ENCODE measurements at places on chromosomes 16 and 17. TPM values are rescaled to one million over a fixed set of nuclear protein-coding genes. Genes with fewer than 3 reads are reported as not detected.
A peak's percentile ranks its signal among the peaks of the same experiment; 100 is the strongest.

The KCNG4 gene
- total RNA-seq: not detected

The CSH1 gene
- not detected for total RNA-seq

- peak; percentile 76 for DNase-seq
Observed at GRCh38 chr17:50783193-50783660, 15.9 kb upstream of the ANKRD40CL start.

DNA sequence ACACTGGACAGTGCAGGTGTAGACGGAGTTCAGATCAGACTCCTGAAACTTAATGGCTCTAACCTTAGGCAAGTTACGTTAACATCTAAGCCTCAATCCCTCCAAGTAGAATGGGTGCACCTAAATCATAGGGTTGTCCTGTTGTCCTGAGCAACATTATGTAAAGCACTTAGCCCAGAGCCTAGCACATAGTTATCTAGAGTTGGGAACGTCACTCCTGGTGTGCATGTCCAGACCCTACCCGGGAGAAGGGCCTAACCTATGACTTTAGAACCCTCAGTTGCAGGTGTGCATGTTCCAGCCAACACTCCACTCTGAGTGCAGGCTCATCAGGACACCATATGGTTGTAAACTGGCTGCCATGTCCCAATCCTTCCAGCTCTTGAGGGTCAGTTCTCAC lies 26.0 kb downstream of the LIG3 start:
- DNase-seq: no peak

The KRT39 gene
- total RNA-seq: not detected

- no peak for DNase-seq
Observed at GRCh38 chr17:72604518-72604917, 483.7 kb downstream of the SOX9 start.

The CCL1 gene
- not detected for total RNA-seq

The UMOD gene
- not detected for total RNA-seq

- no peak for DNase-seq
Observed at GRCh38 chr17:10739386-10739785, 9.6 kb upstream of the TMEM220 start.

GRCh38 chr16:31130899-31131298 lies 4.6 kb downstream of the PRSS8 start:
- no peak for DNase-seq

The CHTF18 gene
- total RNA-seq: 0.44 TPM

- DNase-seq: no peak
Observed at GRCh38 chr16:55615071-55615470, 40.7 kb upstream of the SLC6A2 start.

DNA sequence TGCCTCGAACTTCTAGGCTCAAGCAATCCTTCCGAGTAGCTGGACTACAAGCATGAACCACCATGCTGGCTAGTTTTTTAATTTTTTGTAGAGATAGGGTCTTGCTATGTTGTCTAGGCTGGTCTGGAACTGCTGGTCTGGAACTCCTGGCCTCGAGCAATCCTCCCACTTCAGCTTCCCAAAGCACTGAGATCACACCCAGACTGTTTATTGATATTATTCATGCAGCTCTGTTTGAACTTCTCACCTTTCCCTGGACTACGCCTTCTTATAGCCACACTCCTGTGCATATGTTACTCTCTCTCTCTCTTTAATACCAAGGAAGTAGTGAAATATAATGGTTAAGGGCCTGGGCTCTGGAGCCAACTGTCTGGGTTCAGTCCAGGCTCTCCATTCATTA lies 4.6 kb downstream of the COG7 start:
- no peak for DNase-seq

The CLEC3A gene
- not detected for total RNA-seq

DNA sequence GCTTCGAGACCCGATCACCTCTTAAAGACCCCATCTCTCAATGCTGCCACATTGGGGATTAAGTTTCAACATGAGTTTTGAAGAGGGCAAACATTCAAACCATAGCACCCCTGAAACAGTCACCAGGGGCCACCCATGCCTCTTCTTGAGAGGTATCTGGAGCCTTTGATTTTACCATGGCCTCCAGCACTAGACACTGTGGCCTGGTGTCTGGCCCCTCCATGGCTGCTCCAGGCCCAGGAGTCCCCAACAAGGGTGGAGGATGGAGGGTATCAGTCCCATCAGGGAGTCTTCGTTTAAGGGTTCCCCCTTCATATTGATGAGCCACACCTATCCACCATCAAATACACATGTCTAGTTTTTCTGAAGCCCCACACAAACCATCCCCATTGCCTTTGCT lies 66.5 kb upstream of the CDH5 start:
- no peak for DNase-seq

The SLC4A1 gene
- total RNA-seq: not detected

DNA sequence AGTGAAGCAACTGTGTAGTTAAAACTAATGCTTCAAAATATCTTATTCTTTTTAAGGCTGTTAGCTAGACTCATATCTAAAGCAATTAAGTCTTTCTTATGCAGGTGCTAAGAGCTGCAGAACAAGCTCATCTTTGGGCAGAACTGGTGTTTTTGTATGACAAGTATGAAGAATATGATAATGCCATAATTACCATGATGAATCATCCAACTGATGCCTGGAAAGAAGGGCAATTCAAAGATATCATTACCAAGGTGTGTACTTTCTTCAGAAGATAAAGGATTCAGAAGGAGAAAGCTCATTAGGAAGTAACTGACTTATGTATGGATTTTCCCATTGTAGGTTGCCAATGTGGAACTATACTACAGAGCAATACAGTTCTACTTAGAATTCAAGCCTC lies 23.9 kb downstream of the PTRH2 start:
- DNase-seq: no peak

The NPIPA5 gene
- 16.7 TPM for total RNA-seq

GRCh38 chr16:53100889-53101288 lies 46.1 kb downstream of the CHD9 start:
- no peak for DNase-seq

DNA sequence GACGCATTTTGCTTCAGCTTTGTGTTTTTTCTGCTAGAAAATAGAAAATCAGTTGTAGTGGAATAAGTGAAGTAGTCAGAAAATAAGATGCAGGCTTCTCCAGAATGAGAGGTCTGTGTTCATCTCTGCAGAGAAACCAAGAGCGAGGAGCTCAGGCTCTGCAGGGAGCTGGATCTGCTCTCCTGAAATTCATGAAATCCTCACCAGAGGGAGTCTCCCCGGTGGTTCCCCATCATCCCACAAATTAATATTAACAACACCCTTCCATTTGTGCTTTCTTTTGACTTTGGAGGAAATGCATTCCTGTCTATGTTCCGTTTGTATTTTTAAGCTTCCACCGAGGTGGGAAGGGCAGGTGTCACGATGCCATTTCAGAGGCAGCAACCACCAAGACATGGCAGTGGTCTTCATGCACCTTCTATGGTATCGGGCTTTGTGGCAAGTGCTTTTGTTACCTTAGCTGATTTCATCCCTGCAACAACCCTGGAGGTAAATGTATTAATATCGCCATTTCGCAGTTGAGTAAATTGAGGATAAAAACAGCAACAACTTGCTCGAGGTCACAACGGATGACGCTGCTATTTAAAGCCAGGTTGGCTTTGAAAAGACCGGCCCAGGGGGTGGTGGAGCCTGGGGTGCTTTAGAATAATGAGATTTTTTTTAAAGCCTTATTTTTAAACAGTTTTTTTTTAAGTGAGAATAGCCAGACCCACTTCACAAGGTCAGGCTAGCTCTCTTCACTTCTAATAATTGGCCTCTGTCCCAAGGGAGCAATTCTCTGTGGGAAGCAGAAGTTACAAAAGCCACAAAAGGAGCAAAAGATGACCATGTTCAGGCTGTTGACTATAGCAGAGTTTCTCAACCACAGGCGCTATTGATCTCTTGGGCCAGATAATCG lies 367.6 kb upstream of the ERCC4 start:
- DNase-seq: no peak

DNA sequence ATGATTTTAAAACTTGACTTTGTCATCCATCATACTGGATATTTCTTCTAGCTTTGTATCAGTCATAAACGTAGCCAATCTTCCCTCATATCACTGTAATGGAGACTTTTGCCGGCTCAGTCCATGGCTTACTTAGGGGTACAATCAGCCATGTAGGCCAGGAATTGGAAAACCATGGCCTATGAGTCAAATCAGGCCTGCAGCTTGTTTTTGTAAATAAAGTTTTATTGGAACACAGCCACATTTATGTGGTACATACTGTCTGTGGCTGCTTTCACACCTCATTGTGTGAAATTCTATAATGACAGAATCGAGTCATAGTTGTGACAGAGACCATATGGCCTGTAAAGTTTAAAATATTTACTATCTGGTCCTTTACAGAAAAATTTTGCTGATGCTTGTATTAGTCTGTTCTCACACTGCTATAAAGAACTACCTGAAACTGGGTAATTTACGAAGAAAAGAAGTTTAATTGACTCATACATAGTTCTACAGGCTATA lies 64.5 kb upstream of the CDH13 start:
- DNase-seq: no peak

- DNase-seq: no peak
Observed at GRCh38 chr17:17107891-17108431, 65.7 kb downstream of the MPRIP start.

The CRYBA1 gene
- total RNA-seq: not detected

The ADORA2B gene
- not detected for total RNA-seq
